ENCODE measurements at places on chromosomes 11 and 22.
A peak's percentile ranks its signal among the peaks of the same experiment; 100 is the strongest.

DNA sequence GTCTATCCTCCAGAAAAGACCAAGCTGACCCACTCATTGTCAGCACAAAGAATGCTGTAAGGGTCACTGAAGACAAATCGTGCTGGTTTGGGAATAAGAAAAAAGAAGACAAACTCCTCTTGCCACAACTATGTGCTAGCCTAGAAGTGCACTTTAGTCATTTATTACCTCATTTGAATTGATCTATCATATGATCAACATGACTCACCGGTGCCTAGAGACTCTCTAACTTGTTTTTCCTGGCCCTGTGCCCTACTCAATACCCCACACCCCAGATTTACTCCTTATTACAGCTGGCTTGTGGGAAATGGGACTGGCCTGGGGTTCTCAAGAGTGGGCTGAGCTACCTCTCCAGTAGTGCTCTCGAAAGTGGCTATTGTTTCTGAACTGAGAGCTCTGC, 35.9 kb upstream of the HORMAD2 start:
- DNase-seq: peak; percentile 35

DNA sequence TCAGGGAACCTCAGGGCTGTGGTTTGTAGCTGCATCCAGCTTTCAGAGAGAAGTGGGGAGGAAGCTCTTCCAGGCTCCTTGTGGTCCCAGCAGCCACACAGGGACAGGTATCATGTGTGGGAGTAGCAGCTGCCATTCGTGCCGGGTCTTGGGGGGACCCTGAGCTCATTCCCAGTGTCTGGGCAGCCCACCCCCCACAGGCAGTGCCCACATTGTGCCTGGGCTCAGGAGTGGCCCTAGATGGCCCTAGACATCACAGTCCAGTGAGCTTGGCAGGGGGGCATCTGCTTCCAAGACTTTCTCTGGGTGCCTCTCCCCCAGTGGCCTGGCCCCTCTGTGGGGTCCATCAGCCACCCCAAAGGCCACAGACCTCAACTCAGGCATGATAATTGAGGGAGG, 619.7 kb downstream of the BRD1 start:
- no peak for DNase-seq

DNA sequence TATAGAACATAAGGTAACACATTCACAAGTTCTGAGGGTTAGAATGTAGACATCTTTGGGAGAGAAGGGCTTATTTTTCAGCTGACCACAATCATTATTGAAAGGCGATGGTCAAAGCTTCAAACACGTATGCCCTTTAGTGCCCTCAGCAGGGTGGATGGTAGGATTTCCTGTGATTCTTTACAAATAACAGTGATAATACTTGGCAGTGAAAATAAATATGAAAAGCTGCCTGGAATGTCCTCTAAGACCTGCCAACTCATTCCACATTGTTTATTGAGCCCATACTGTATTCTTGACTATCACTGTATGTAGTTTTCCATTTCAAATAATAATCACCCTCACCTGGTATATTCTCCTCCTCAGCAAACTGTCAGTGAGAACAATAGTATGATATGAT, 13.7 kb upstream of the MPEG1 start:
- no peak for DNase-seq

DNA sequence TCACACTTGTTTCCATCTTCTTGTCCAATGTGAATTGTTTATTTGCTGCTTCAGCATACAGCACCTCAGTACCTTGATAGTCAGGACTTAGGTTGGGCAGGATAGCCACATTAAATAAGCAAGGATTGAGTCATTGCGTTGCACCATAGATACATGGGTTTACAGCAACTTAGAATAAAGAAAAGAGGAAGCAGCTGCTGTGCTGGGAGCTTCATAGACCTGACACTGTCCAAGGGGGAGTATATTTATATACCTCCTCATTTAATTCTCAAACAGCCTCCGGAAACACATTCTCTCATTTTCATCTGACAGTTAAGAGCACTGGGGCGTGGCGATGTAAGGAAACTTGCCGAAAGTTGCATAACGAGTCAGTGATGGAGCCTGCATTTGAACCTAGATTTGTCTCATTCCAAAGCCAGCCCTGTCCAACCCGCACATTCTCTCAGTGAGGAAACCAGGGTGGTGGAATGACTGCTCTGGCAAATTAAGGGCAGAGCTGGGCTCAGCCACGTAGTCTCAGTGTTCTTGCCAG, 42.2 kb downstream of the UBASH3B start:
- DNase-seq: no peak

DNA sequence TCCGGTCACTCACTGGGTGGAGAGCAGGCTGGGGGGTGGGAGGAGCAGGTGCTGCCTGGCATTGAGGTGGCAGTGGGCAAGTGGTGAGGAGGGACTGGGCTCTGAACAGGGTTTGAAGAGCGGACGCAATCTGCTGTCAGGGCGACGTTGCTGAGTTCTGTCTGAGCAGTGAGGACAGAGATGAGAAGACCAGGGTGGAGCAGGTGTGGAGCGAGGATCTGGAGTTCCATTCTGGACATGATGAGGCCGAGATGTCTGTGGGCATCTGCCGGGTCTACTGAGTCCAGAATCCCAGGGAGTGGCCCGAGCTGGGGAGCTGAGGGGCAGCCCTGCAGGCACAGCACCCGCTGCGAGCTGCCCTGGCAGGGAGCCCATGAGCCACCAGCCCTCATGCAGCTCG, 2.2 kb upstream of the MOV10L1 start:
- DNase-seq: no peak

All from AG09309 (cell line).